ENCODE measurements at places on chromosomes 4 and X.

DNA sequence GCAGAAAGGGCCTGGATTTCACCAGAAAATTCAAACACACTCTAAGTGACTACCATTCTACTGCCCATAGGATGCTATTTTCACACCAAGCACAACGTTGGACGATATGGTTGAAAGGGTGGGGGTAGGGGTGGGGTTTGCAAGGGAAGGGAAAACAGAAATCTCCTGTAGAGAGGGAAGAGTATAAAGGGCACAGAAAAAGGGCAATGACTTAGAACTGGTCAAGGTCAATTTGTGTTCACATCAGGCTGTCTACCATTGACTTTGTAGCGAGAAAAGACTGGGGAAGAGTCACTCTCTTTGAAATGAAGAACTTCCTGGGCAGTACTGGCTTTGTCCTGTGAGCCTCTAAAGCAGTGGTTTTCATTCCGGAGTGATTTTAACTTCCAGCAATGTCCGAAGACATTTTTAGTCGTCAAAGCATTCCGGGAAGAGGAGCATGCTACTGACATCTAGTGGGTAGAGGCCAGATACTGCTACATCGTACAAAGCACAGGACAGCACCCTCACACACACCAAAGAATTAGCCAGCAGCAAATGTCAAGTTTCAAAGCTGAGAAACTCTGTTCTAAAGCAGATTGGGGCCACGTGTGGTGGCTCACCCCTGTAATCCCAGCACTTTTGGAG lies 48.4 kb upstream of the SLC7A3 start:
- peak; percentile 66 for DNase-seq

DNA sequence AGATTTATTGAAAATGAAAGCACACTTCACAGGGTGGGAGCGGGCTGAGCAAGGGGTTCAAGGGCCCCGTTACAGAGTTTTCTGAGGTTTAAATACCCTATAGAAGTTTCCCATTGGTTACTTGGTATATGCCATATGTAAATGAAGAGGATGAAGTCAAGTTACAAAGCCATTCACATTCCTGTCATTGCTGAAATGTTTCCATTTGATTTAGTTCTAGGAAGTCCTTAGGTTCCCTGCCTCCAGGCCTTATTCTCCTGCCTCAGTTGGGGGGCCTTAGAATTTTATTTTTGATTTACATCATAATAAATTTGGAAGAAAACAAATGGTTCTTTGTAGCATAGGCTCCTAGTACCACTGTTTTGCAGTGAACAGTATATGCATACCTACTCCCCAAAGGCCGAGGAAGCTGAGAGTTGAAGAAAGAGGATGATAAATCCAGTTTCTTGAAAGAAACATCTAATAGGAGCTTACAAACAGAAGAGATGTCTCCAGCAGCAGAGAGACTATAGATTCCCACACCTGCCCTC lies 31.8 kb downstream of the SERTM2 start:
- no peak for DNase-seq

- DNase-seq: no peak
Observed at GRCh38 chr4:20652226-20652885, 47.9 kb upstream of the PACRGL start.

GRCh38 chrX:135194684-135195083 lies 23.5 kb upstream of the CT55 start:
- no peak for DNase-seq

DNA sequence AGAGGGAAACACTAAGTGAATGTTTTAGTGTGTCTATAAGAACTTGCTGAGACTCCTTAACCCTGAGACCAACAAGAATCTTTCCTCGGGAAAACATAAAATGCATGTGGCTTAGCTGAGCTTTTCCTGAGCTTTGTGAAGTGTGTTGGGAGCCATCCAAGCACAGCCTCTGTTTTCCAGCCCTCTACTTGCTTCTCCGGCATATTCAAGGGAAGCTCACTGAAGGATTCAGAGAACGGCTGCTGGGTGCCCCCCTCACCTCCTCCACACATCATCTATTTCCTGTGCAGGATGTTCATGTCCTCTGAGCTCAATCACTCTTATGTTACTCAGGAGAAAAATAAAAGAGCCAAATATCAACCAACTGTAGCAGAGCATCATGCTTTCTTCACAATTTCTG lies 492.1 kb downstream of the IL15 start:
- DNase-seq: peak; percentile 7

- DNase-seq: peak; percentile 69
Observed at GRCh38 chr4:106717091-106717490, 319.0 kb downstream of the DKK2 start.

DNA sequence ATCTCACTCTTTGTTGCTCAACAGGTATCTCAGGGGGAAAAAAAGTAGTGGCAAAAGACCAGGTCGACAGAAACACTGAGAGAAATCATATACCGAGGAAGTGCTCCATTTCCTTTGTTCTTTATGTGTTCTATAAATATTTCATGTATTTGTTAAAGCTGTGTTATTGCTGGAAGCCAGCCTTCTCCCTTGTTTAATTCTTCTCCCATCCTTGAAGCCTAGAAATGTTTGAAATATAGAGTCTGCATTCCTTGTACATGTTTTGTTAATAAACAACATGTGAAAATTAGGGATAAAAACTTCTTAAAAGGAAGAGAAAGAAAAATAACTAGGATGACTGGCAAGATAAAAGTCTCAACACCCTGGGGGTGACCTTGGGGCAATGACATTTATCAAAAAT lies 186.2 kb downstream of the ANKRD50 start:
- no peak for DNase-seq

- no peak for DNase-seq
Observed at GRCh38 chr4:10656988-10657387, 27.6 kb downstream of the CLNK start.

DNA sequence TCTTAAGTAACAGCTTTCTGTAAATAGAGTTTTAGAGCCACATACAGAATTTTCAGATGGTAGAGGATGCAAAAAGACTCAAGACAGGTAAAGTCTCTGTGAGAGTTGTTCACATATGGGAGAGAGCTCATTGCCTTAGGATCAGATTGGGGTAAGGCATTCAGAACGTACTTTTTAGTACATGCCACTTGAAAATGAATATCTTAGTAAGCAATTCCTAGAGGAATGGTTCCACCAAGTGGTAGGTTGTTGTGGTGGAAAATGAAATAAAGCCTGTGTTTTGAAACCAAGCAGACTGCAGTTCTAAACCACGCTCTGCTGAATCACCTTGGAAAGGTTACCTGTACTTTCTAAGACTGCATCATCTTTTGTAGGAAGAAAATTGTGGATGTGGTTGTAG lies 547.0 kb upstream of the LCORL start:
- no peak for DNase-seq

- DNase-seq: peak; percentile 64
Observed at GRCh38 chr4:184647266-184648053, 1.8 kb downstream of the CASP3 start.

DNA sequence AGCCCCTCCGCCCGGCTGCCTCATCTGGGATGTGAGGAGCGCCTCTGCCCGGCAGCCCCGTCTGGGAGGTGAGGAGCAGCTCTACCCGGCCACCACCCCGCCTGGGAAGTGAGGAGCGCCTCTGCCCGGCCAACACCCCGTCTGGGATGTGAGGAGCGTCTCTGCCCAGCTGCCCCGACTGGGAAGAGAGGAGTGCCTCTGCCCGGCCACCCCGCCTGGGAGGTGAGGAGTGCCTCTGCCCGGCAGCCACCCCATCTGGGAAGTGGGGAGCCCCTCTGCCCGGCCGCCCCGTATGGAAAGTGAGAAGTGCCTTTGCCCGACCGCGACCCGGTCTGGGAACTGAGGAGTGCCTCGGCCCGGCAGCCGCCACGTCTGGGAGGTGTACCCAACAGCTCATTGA lies 74.3 kb upstream of the TNIP3 start:
- no peak for DNase-seq

DNA sequence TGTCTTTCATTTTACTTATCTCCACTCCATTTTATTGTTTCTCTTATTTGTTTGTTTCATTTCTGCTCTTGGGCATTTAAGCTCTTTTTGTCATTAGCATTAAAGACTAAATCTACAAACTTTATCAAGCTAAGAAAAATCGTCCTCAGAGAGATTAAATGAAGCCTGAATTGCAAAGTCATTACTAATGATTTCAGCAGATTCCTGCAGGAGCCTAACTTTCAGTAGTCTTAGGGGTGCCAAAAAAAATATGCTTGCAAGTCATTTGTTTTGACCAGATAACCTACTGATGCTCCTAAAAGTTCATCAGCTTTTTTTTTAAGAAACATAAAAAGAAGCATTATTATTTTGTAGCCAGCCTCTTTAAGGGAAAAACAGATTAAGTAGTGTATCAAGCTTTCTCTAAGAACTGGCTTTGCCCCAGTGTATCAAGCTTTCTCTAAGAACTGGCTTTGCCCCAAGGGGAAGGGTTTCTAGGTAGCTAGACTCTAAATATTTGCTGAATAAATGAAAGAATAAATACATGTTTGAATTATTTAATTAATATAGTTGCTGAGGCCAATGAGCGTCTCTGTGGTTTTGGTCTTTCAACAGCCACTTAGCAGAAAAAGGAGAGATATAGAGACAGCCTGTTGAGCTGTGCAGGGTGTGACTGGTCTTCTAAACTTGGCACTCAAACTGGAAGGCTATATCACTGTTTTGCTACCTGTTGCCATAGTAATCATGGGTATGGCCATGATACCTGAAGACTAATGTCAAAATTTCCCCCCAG lies 174.2 kb downstream of the BTC start:
- peak; percentile 33 for DNase-seq

- no peak for DNase-seq
Observed at GRCh38 chr4:124282301-124282898, 430.1 kb downstream of the ANKRD50 start.

DNA sequence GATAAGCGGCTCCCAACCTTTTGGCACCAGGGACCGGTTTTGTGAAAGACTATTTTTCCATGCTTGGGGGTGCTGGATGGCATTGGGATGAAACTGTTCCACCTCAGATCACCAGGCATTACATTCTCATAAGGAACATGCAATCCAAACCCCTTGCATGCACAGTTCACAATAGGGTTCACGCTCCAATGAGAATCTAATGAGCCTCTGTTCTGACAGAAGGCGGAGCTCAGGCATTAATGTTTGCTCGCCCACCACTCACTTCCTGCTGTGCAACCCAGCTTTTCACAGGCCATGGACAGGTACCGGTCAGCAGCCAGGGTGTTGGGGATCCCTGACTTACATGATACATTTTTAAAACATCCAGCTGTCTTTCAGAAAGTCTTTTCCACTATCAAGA lies 187.3 kb downstream of the SLC39A8 start:
- DNase-seq: no peak

DNA sequence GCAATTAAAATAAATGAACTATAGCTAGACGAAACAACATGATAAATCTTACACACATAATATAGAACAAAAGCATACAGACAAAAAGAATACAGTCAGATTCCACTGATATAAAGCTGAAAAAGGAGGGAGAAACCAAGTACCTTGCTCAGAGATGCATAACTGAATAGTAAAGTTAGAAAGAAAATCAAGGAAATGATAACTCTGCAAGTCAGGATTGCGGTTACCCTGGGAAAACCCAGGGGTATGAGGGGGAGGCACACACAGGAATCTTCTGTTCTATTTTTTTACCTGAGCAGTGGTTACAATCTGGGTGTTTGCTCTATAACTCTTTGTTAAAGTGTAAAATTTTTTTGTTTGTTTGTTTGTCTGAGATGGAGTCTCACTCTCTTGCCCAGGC lies 209.1 kb downstream of the CBR4 start:
- DNase-seq: no peak

DNA sequence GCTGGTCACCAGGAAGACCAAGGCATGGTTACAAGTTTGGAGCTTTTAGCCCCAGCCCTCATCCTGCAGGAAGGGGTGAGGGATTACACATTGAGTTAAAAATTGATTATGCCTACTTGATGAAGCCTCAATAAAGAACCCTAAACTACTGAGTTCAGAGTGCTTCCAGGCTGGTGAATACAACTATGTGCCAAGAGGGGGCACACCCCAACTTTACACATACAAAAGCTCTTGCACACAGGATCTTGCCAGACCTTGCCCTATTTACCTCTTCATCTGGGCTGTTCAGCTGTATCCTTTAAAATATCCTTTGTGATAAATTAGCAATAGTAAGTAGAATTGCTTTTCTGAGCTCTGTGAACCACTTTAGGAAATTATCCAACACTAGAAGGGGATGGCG lies 489.3 kb downstream of the INPP4B start:
- DNase-seq: no peak

GRCh38 chr4:141759796-141760425 lies 123.5 kb downstream of the IL15 start:
- DNase-seq: peak; percentile 6

DNA sequence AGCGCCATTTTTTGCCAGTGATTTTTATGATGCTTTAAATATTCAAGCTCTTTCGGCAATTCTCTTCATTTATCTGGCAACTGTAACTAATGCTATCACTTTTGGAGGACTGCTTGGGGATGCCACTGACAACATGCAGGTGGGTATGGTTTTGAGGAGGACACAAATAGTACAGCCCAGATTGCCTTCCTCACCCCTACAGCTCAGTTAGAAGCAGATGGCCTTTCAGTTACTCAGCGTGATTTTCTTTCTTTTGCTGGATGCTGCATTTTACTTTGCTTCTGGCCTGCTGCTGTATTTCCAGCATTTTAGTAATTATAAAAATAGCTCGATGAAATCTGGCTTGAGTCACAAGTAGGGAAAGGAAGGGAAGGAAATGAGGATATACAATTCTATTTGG lies 114.7 kb downstream of the SLC4A4 start:
- DNase-seq: no peak

DNA sequence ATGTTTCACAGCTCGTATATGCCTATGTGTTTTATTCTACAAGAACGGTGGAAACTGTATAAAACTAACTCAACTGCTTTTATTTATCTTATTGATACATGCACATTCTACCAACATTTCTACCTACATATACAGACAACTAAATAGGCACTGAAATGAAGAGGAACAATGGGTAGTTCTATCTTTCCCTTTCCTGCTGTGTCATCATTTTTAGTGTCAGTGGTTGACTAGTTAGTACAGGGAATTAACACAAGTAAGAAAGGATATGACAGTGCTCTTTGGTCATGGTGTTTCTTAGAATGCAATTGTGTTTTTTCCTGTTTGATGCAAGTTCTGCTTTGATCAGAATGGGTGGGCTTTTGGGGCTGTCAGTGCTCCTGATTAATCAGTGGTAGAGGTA lies 293.8 kb upstream of the CTSO start:
- no peak for DNase-seq

GRCh38 chr4:76958891-76959290 lies 9.3 kb downstream of the SEPTIN11 start:
- DNase-seq: no peak

DNA sequence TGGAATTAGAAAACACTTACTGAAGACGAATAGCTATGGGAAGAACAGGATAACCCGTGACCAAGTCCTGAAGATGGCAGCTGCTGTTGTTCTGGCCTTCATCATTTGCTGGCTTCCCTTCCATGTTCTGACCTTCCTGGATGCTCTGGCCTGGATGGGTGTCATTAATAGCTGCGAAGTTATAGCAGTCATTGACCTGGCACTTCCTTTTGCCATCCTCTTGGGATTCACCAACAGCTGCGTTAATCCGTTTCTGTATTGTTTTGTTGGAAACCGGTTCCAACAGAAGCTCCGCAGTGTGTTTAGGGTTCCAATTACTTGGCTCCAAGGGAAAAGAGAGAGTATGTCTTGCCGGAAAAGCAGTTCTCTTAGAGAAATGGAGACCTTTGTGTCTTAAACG lies 2.4 kb downstream of the AGTR2 start:
- DNase-seq: no peak

All from GM23248 (cell line).